ENCODE measurements at places on chromosomes 2 and 18.

- DNase-seq, result no peak
Measured at GRCh38 chr2:183519371-183520056, 395.3 kb downstream of the NUP35 start.

DNA sequence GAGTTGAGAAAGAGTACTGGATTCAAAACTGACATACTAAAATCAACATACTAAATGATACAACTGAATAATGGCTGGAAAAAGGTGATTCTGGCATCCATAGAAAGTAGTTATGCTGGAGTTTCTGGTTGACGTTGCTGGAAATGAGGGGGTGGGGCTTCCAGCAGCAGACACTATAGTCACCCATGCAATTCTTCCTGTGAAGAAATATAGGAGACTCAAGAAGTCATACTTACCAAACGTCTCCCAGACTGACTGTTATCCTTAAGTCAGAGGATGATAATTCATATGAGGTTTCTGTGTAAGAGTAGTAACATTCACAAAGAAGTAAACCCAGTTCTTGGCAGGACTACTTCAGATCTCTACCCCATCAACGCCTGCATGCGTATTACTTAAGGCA is 23.6 kb downstream of the DTNB start:
- no peak for DNase-seq

DNA sequence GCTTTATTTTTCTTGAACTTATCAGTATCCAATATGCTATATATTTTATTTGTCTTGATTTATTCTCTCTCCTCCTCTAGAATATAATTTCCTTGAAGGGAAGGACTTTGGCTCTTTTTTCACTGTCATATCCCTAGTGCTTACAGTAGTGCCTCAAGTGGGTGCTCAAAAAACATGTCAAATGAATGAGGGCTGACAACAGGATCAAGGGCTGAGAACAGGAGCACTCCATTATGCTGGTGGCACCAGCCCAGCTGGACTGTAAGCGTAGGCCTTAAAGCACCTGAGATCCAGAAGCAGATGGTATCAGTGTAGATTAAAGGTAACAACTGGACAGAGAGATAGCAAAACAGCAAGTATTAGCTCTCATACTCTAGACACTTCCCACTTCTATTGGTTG is 46.3 kb downstream of the PMS1 start:
- DNase-seq, result no peak

- no peak for DNase-seq
Measured at GRCh38 chr2:65605058-65605742, 172.8 kb upstream of the SPRED2 start.

DNA sequence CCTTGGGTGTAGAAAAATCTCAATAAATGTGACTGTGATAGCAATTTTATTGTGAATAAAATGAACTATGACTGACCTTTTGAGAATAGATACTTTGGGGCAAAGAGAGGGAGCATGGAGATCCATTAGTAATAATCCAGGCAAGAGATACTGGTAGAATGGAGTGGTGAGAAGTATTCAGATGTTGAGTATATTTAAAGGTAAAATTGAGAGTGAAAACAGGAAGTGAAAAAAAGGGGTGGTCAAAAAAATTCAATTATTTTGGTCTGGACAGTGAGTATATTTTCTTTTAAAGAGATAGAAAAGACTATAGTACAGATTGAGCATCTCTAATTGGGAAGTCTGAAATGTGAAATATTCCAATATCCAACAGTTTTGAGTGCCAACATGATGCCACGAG is 1515.6 kb upstream of the NXPH2 start:
- DNase-seq, result no peak

DNA sequence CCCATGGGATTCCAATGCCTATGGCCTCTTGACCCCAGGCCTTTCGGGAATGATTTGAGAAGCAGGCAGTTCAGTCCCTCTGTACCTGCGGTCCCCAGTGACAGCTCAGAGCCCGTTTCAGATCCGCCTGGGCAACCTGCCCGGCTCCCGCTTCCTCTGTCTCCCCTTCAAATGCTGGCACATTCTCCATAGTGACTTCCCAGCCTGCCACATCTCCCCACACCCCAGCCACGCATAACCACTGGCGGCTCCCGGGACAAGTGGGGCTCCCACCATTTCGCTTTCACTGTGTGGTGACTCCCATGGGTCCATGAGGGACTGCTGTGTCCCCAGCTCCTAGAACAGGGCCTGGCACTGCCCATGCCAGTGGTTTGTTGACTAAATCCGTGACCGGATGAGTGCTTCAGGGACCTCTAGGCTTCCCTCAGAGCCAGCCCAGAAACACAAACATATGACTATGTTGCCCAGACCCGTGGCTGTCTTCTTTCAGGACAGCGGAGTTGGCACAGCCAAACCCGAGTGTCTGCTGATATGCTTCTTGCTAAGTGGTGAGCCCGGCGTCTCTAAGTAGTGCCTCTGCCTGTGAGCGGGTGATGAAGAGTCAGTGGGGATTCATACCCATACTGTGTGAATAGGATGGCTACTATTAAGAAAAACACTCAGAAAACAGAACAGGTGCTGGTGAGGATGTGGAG is 91.2 kb downstream of the GLI2 start:
- no peak for DNase-seq

DNA sequence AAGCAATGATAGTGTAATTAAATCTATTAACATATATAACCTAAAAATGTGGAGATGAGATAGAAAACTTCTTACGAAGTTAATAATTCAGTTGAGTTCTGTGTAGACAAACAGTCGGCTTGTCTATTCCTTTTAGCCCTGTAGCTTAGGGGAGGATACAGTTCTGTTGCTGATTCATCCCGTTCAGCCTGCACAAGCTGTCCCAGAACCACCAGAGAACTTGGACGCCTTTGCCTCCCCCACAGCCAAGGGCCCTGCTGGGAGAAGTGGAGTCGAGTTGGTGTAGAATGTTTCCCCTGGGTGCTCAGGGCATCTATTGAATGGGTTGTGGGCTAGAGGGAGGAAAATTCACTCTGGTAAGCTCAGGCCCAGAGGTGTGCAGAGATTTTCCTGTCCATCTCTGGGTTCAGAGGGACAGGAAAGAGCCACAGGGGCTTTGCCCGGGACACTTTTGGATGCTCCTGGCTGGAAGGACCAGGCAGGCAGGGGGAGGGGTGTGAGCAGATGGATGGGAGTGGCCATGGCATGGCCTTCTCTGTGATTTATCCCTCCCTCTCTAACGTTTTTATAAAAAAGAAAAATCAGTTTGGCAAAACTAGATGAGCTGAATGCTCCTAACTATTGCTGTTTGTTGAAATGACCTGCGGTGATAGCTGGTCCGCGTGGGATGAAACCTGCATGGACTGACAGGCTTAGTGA is 42.8 kb upstream of the GALR1 start:
- no peak for DNase-seq

DNA sequence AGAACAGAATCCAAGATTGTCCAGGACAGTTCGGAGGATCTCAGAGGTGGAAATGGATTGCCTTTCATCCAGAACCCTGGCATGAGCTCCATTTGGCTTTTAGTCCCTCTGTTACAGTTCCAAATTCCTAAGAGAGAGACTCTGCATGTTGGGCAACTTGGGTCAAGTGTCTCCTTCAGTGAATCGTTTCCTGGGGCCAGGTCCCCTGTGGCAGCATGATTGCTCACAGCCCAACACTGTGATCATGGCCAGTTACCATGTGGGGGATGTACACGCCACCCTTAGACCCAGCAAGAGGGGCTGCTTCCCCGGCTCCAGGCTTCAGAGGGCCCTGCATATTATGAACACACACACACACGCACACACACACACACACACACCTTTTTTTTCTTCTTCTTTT is 118.6 kb upstream of the GLI2 start:
- no peak for DNase-seq

DNA sequence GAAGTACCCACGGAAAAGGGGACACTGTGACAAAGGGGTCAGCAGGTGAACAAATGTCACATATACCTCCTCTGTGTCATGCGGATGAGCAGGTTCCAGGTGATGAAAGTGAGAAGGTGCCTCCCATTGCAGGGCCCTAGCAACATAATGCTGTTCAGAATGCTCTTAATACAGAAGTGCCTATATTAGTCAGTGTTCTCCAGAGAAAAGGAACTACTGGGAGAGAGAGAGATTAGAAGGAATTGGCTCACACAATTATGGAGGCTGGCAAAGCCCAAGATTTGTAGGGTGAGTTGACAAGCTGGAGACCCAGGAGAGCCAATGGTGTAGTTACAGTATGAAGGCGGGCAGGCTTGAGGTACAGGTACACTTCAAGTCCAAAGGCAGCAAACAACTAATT is 98.1 kb upstream of the CDC42EP3 start:
- DNase-seq, result no peak

- no peak for DNase-seq
Measured at GRCh38 chr2:45612285-45612684, 1.2 kb upstream of the SRBD1 start.

DNA sequence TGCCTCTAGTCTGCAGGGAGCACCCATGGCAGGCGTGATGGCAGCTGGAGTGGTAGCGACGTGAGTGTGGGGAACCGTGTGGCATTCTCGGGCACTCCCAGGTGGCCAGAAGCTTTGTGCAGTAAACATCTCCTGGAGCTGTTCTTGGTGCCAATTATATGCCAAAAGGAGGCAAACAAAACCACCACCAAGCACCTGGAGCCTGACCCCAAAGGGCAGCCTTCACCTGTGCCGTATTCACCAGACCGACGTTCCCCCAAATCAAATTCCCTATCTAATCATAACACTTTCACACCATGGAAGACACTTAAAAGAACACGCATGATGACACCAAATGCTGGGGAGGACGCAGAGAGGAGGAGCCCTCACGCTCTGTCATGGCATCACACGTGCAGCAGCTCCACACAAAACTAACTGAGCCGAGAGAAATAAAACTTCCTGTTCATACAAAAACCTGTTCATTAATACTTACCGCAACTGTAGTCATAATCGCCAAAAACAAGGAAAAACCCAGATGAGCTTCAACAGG is 123.6 kb downstream of the EIPR1 start:
- DNase-seq, result no peak

DNA sequence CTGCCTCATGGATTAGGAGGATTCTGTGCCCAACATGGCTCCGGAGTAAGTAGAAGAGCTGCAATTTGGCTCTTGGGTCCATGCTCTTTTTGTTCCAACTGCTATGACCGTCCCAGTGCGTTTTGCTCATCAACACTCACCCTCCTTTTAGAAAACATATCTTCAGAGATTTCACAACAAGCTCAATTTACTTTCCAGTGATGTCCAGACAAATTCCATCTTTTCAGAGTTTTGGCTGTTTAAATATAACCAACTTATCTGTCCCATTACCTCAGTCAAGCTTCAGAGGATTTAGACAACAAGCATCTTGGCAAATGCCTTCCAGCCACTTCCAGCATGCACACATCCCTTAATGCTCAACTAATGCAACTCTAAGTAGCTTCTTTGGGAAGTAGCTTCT is 6.9 kb upstream of the SLC14A2 start:
- no peak for DNase-seq

GRCh38 chr2:106304612-106305184 is 110.6 kb upstream of the UXS1 start:
- DNase-seq, result no peak

DNA sequence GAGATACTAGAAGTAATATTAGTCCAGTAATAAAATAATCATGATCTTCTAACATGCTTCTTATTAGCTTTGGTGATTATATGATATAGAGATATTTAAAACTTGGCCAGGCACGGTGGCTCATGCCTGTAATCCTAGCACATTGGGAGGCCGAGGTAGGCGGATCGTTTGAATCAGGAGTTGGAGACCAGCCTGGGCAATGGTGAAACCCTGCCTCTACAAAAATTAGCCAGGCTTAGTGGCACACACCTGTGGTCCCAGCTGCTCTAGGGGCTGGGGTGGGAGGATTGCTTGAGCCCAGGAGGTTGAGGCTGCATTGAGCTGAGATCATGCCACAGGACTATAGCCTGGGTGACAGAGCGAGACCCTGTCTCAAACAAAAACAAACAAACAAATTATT is 87.0 kb downstream of the WDR7 start:
- no peak for DNase-seq

- DNase-seq, result no peak
Measured at GRCh38 chr2:105368759-105369408, 30.0 kb downstream of the FHL2 start.

- DNase-seq, result no peak
Measured at GRCh38 chr2:118823633-118824032, 23.8 kb downstream of the EN1 start.

- DNase-seq, result no peak
Measured at GRCh38 chr2:122886479-122887145, 1131.2 kb downstream of the TSN start.

DNA sequence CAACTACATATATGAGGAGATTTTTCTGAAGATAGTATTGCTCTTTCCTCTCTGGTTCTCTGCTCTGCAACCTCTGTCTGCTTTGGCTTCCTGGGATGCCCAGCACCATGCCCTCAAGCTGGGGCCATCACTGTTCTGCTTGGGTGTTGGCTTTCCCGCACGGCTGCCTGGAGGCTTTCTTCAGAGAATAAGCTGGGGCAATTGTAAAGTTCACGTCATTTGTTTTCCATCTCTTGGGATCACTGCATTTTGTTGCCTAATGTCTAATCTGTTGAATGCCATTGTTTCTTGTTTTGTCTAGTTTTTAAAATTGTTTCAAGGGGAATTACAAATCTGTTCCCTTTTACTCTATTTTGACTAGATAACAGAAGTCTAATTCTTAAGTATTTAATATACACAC is 437.3 kb upstream of the NRP2 start:
- DNase-seq, result no peak

DNA sequence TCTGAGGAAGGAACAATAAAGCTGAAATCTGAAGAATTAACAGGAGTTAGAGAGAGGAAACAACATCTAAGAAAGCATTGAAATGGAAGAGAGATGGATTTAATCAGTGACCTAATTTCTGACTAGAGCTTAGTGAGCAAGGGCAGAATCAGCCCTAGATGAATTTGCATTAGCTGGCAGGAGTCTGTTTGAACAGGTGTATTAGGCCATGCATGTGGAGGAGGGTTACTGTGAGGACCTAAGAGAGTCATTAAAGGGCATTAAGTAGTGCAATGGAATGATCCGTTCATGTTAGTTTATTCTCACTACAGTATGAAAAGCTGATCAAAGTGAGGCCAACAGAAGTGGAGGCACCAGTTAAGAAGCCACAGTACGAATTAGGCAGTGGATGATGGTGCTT is 285.3 kb downstream of the GRB14 start:
- DNase-seq, result no peak

DNA sequence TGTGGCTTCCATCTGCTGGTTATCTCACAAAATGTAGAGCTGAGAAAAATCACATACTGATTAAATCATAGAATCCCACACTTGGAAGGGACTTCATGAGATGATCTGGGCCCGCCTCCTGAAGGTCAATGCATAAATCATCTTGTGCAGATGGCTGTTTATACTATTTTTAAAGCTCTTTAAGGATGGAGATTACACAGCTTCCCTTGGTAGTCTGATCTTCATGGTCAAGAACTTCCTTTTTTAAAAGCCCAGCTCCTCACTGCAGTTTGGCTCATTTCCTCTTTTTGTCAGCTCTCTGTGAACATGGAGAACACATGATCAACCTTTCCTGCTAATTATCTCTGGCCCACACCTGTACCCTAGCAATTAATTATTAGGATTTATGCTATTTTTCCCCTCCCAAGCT is 25.9 kb downstream of the GCG start:
- DNase-seq, result no peak

DNA sequence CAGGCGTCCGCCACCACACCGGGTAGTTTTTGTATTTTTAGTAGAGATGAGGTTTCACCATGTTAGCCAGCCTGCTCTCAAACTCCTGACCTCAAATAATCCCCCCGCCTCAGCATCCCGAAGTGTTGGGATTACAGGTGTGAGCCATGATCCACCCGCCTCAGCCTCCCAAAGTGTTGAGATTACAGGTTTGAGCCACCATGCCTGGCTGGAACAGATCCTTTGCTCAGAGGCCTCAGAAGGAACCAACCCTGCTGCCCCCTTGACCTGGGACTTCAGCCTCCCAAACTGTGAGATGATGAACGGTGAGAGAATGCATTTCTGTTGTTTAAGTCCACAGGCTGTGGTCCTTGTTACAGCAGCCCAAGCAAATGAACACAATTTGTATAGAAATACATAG is 67.0 kb downstream of the NCAPH start:
- no peak for DNase-seq
